ENCODE measurements at places on chromosomes 16 and 17. TPM values are rescaled to one million over a fixed set of nuclear protein-coding genes. Genes with fewer than 3 reads are reported as not detected.

DNA sequence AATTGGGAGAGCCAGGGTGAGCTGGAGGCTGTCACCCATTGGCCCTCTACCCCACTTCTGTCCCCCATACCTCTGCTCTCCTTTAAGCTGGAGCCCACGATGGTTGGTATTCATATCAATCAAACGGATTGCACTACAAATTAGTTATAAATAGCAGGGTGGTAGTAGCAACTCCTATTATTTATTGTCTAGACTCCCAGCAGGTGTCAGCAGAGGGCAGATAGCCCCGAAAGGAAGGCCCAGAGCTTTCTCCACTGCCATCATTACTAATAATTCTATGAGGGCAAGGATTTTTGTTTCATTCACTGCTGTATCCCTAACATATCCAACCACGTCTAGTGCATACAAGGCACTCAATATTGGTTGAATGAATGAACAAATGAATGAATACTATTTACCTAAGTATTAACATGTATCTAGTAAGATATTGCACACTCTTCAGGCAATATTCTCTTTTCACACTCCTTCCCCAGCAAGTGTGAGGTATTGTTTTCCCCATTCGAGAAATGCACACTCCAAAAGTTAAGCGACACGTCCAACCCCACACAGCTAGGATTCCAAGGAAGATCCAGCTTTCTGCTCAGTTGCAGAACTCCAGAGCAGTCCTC lies 6.3 kb downstream of the C17orf50 start:
- H3K27ac ChIP-seq, result no peak overlapping the region
- peak; percentile 62 for DNase-seq
- no peak overlapping the region for H3K4me3 ChIP-seq

GRCh38 chr16:70579648-70580630 lies 56.3 kb downstream of the SF3B3 start:
- H3K27ac ChIP-seq, result no peak overlapping the region
- no peaks in the 10 kb centered on the region for H3K36me3 ChIP-seq
- H3K4me1 ChIP-seq, result peaks cover 6% of the 10 kb centered on the region
- H3K27me3 ChIP-seq, result no peaks in the 10 kb centered on the region

- H3K27ac ChIP-seq, result peak overlapping the region; percentile 41
- DNase-seq, result no peak
- H3K36me3 ChIP-seq, result no peaks in the 10 kb centered on the region
- no peaks in the 10 kb centered on the region for H3K27me3 ChIP-seq
- peaks cover 21% of the 10 kb centered on the region for H3K4me1 ChIP-seq
- no peak overlapping the region for H3K4me3 ChIP-seq
Measured at GRCh38 chr17:41676058-41676419, 12.6 kb upstream of the EIF1 start.

GRCh38 chr17:34892461-34893249 lies 68.6 kb downstream of the CCT6B start:
- H3K4me1 ChIP-seq, result no peaks in the 10 kb centered on the region
- H3K27me3 ChIP-seq, result no peaks in the 10 kb centered on the region
- no peaks in the 10 kb centered on the region for H3K36me3 ChIP-seq
- no peak overlapping the region for H3K27ac ChIP-seq

GRCh38 chr17:77840513-77841165 lies 117.9 kb upstream of the TNRC6C start:
- H3K27ac ChIP-seq, result no peak overlapping the region
- no peaks in the 10 kb centered on the region for H3K36me3 ChIP-seq
- H3K4me3 ChIP-seq, result no peak overlapping the region
- no peak for DNase-seq

DNA sequence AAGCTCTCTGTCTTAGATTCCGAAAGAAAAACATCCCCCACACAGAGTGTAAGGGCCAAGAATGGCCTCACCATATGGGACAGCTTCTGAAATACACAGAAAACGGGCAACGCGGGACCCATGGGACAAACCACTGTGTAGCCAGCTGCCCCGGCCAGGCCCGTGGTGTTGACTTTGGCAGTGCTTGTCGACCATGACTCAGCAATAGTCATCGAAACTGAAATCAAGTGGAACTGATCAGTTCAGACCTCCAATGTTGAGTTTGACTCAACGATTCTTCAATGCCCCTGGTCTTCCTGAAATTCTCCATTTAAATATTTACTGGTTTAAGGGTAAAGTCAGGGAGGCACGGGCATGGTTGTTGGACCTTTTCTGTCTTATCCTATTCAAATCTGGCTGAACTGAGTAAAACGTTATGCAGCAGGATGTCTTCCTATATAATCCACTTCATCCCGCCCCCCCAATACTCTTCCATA lies 27.5 kb downstream of the ZFHX3 start:
- peak overlapping the region; percentile 71 for H3K27ac ChIP-seq
- peaks cover 96% of the 10 kb centered on the region for H3K4me1 ChIP-seq
- DNase-seq, result peak; percentile 97
- no peak overlapping the region for H3K4me3 ChIP-seq
- H3K27me3 ChIP-seq, result no peaks in the 10 kb centered on the region

DNA sequence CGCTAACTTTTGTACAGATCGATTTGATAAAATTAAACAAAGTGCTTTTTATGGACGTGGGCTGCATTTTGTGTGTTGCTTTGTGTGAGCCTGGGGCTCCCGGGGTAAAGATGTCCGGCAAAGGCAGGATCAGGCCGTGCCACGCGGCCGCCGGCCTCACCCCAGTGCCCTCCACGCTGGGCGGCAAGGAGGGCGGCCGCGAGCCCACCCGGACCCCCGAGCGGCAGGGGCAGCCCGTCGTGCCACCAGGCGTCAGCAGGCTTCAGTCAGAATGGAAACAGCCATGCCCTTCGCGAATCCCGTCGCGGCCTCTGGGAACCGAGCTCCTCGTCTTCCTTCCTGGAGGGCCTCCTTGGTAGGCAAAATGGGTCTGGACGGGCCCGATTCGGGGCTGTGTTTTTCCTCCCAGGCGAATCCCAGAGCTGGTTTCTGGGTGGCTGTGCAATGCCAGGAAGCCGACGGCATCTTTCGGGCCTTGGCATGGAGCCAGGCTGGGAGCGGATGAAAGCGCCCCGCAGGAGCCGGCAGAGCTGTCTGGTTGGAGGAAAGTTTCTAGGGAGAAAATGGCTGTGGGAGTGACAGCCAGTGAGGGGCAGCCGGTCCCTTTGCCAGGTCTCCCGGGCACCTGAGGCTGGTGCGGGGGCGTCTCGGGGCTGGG lies 5.5 kb downstream of the SOX8 start:
- H3K36me3 ChIP-seq, result no peaks in the 10 kb centered on the region
- no peak overlapping the region for H3K4me3 ChIP-seq
- no peak for DNase-seq
- H3K27me3 ChIP-seq, result no peaks in the 10 kb centered on the region
- no peak overlapping the region for H3K27ac ChIP-seq

DNA sequence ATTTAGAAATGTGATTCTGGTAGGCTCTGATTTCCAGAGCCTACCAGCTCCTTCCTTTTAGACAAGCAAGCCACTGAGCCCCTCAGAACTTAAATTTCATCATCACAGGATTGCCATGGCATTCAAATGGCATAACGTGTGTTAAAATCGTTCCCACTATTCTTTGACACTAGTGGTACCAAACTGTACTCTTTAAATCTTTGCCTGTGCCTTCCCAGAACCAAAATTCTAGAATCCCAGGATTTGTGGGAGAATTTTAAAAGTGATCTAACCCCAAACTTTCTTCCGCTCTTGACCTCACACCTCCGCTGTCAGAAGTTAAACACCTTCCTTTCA lies 287 bp upstream of the INTS2 start:
- H3K4me3 ChIP-seq, result peak overlapping the region; percentile 60
- H3K4me1 ChIP-seq, result peaks cover 12% of the 10 kb centered on the region
- no peak for DNase-seq
- no peaks in the 10 kb centered on the region for H3K27me3 ChIP-seq

GRCh38 chr16:53837426-53837825 lies 133.5 kb downstream of the FTO start:
- H3K27me3 ChIP-seq, result no peaks in the 10 kb centered on the region
- H3K27ac ChIP-seq, result no peak overlapping the region
- no peaks in the 10 kb centered on the region for H3K36me3 ChIP-seq
- H3K4me3 ChIP-seq, result no peak overlapping the region
- H3K4me1 ChIP-seq, result peaks cover 35% of the 10 kb centered on the region

GRCh38 chr16:27687605-27688004 lies 137.7 kb downstream of the KATNIP start:
- no peak overlapping the region for H3K27ac ChIP-seq
- H3K4me1 ChIP-seq, result no peaks in the 10 kb centered on the region
- no peak overlapping the region for H3K4me3 ChIP-seq

- no peak for DNase-seq
- H3K4me1 ChIP-seq, result no peaks in the 10 kb centered on the region
- no peak overlapping the region for H3K4me3 ChIP-seq
- no peak overlapping the region for H3K27ac ChIP-seq
- H3K27me3 ChIP-seq, result no peaks in the 10 kb centered on the region
- H3K36me3 ChIP-seq, result no peaks in the 10 kb centered on the region
Measured at GRCh38 chr17:58028578-58028977, 21.5 kb upstream of the SRSF1 start.

- no peak for DNase-seq
- H3K4me3 ChIP-seq, result peak overlapping the region; percentile 97
- H3K4me1 ChIP-seq, result peaks cover 22% of the 10 kb centered on the region
- no peaks in the 10 kb centered on the region for H3K27me3 ChIP-seq
- H3K27ac ChIP-seq, result peak overlapping the region; percentile 90
Measured at GRCh38 chr17:75181608-75182318, 996 bp downstream of the SUMO2 start.

DNA sequence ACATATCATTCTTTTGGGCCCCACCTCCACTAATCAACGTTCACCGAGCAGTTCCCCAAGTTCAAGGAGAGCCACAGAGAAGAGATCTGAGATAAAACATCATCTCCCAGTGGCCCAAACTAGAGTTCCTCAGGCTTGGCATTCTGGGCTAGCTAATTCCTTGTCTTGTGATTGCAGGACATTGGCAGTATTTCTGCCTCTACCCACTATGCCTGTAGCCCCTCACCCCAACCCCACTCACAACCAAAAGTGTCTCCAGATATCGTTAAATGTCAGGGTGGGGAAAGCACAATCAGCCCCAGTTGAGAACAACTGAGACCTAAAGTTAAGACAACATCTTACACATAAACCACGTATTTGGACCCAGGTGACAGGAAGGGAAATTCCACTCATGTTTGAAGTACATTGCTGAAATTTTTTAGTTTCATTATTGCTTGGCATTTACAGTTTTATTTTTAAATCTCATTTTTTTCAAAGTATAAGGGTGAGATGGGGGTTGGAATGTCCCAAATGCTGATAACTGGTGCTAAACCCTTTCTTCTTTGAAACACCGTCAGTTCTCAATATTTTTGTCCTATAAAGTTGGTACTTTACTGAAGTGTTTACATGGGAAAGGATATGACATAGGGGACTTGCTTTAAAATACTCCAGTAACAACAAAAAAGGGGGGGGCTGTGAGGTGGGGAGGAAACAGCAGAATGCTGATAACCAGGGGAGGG lies 13.6 kb downstream of the ZC3H7A start:
- no peaks in the 10 kb centered on the region for H3K36me3 ChIP-seq
- DNase-seq, result no peak
- no peaks in the 10 kb centered on the region for H3K27me3 ChIP-seq
- H3K27ac ChIP-seq, result peak overlapping the region; percentile 83
- no peak overlapping the region for H3K4me3 ChIP-seq

DNA sequence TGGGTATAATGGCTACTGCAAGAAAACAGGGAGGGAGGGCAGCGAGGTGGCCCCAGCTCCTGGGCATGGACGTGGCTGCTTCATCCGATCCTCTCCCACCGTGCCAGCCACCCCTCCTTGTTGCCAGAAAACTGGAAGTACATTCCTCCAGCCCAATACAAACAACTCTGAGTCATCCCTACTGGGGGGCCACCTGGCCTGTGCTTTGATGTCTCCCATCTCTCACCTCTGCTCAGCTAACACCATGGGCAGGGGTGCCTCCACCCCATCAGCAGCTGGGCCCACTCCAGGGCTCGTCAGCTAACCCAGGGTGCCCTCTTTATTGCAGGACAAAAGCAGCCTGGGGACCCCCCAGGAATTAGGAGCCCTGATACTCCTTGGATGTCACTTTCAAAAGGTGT lies 2.0 kb downstream of the RHBDF2 start:
- H3K27me3 ChIP-seq, result no peaks in the 10 kb centered on the region
- H3K4me3 ChIP-seq, result no peak overlapping the region
- peak; percentile 52 for DNase-seq
- H3K27ac ChIP-seq, result no peak overlapping the region
- H3K4me1 ChIP-seq, result peaks cover 70% of the 10 kb centered on the region

- no peaks in the 10 kb centered on the region for H3K36me3 ChIP-seq
- no peak for DNase-seq
- H3K4me3 ChIP-seq, result no peak overlapping the region
- peak overlapping the region; percentile 87 for H3K27ac ChIP-seq
Measured at GRCh38 chr16:20673882-20674683, 23.4 kb downstream of the ACSM1 start.

DNA sequence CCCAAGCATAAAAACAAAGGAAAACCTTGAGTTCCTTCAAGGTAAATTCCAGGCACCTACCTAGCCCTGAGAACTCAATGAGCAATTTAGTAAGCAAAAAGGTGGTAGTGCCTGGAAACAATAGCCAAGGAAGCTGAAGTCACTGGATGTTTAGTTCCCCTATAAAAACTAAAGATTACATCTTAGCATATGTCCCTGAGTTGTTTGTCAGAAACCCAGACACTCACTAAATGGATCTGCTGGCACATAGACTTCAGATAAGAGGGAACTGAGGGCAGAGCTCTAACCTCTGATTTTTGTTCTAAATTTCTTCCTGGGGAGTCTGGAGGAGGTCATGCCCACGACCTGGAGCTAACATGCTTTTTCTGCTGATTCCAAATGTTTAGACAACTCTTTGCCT lies 532.8 kb upstream of the SALL1 start:
- no peak for DNase-seq
- no peaks in the 10 kb centered on the region for H3K4me1 ChIP-seq
- no peak overlapping the region for H3K4me3 ChIP-seq
- no peaks in the 10 kb centered on the region for H3K36me3 ChIP-seq

GRCh38 chr17:30203471-30203981 lies 32.0 kb downstream of the SLC6A4 start:
- no peaks in the 10 kb centered on the region for H3K4me1 ChIP-seq
- no peaks in the 10 kb centered on the region for H3K27me3 ChIP-seq
- H3K36me3 ChIP-seq, result no peaks in the 10 kb centered on the region
- no peak for DNase-seq
- no peak overlapping the region for H3K27ac ChIP-seq

GRCh38 chr17:74808714-74809430 lies 32.7 kb upstream of the NAT9 start:
- no peaks in the 10 kb centered on the region for H3K27me3 ChIP-seq
- H3K36me3 ChIP-seq, result no peaks in the 10 kb centered on the region
- no peak for DNase-seq
- H3K4me1 ChIP-seq, result no peaks in the 10 kb centered on the region
- no peak overlapping the region for H3K27ac ChIP-seq

Gene CIBAR2
- not detected for total RNA-seq

Gene HASPIN
- total RNA-seq, result not detected

Gene HCRT
- total RNA-seq, result not detected

Gene CRYM
- total RNA-seq, result not detected

Gene SLFN12L
- 0.78 TPM for total RNA-seq

Gene TSEN54
- total RNA-seq, result 123 TPM

Data from body of pancreas (tissue), 4 donors.